KBM-7 (cell line): ENCODE measurements at places on chromosomes 16 and 17.

DNA sequence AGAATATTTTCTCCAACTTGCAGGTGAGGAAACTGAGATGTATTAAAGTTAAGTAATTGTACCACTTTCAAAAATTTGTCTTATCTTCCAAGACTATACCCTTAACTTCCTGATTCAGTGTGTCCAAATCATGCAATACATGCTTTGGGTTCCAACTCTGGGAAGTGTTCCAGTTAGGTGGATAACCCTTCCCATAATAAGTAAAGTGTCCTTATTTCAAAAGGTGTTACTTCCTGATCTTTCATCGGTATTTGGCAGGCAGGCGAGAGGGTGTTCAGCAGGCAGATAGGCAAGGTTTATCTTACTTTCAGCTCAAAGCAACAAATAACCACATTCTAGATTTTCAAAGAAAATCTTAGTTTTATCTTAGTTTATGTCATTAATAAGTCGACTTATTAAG is 46.3 kb upstream of the ARHGAP44 start:
- no peak for DNase-seq

DNA sequence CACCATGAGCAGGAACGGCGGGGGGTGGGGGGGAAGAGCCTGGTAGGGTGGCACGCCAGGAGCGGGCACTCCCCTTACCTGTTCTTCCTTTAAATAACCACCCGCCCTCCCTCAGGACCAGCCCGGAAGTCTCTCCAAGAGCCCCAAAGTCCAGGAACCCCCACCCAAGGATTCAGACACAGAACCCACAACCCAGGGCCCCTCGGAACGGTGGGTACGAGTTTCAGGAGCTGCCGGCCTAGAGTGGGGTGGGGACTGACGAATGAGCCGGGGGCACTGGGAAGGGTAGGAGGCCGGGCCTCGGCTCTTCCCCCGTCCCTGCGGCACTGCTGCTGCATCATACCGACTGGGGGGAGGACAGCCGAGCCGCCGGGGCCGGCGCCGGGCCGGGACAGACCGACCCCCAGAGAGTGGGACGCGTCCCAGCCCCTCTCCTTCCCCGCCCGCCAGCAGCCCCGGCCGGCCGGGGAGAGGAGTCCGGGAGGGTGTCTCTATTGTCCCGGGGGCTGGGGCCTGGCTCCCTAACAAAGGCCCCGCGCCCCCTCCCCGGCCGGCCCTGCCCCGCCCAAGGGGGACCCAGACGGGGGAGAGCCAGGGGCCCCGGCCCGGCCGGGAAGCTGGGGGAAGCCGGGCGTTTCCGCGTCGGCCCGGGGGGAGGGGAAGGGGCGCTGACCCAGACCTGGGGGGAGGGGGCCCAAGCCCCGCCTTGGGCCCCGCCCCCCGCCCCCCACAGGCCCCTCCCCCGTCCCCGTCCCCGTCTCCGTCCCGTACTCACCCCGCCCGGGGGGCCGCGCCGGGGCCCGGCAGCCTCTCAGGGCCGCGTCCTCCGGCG is 747 bp downstream of the ATXN7L3 start:
- peak; percentile 43 for DNase-seq

GRCh38 chr17:77287432-77288068 is 146.8 kb downstream of the SEC14L1 start:
- no peak for DNase-seq

- no peak for DNase-seq
These were observed 1044.4 kb downstream of the CDH8 start for GRCh38 chr16:60991886-60992285.

DNA sequence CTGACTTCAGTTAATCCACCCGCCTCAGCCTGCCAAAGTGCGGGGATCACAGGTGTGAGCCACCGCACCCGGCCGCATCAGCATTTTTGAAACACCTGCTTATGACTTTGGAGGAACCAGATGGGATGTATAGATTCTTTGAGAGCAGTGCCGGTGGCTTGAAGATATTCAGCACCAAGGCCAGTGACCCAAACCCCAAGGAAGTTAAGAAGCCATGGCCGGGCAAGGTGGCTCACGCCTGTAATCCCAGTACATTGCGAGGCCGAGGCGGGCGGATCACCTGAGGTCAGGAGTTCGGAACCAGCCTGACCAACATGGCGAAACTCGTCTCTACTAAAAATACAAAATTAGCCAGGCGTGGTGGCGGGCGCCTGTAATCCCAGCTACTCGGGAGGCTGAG is 43.9 kb downstream of the TRARG1 start:
- no peak for DNase-seq
